NCI-H2227 treated with DMSO at 0.1 percent for 48 hours (cell line): ENCODE measurements at places on chromosomes 2 and 18.
A peak's percentile ranks its signal among the peaks of the same experiment; 100 is the strongest.

- DNase-seq, result no peak
Observed at GRCh38 chr2:160221391-160222276, 21.6 kb upstream of the ITGB6 start.

DNA sequence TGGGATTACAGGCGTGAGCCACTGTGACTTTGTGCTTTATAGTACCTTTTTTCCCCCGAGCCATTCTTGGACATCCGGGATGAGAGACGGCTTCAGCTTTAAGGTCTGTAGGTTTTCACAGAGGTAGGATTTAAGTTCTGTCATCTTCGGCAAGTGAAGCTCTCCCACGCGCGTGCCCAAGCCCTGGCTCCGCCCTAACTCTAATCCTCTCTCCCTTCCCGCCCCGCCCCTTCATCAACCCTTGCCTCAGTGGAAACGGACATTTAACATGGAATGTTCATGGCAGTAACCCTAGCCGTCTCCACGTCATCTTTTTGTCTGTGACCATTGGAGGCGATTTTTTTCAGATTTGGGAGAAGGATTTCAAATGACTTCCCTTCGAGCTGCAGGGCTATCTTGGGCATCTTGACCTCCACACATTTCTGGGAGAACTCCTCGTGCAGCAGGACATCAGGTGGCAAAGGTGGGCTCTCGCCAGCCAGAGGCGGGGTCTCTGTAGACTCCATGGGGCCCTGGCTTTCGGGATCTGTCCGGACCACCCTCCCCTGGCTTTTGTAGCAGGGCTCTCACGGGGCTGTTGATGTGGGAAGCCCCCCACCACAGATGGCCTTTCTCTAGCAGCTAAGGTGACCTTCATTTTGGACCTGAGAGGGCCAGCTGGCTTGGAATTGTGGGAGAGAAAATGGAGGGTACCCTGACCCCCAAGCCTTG lies 6.8 kb downstream of the COLEC11 start:
- no peak for DNase-seq

- no peak for DNase-seq
Observed at GRCh38 chr2:21096458-21096857, 27.3 kb upstream of the TDRD15 start.

DNA sequence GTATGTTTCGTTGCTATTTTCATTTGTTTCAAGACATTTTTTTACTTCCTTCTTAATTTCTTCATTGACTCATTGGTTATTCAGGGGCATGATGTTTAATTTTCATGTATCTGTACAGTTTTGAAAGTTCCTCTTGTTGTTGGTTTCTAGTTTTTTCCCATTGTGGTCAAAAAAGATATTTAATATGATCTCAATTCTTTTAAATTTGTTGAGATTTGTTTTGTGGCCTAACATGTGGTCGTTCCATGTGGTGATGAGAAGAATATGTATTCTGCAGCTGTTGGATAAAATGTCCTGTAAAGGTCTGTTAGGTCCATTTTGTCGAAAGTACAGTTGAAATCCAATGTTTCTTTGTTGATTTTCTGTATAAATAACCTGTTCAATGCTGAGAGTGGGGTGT lies 110.3 kb upstream of the MAP4K4 start:
- DNase-seq, result no peak

- DNase-seq, result no peak
Observed at GRCh38 chr18:62091487-62092120, 95.3 kb downstream of the PIGN start.

DNA sequence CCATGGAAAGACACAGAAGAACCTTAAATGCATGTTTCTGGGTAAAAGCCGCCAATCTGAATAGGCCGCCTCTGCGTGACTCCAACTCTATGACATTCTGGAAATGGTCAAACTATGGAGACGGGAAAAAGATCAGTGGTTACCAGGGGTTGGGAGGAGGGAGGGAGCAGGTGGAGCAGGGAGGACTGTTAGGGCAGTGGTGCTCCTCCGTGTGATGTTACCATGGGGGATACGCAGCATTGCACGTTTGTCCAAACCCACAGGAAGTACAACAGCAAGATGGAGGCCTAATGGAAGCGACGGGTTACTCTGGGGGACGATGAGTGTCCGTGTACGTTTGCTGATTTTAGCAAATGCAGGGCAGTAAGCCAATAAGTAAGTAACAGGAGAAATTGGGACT lies 17.2 kb downstream of the TMEM18 start:
- DNase-seq, result no peak

- no peak for DNase-seq
Observed at GRCh38 chr2:36287363-36288275, 68.0 kb upstream of the CRIM1 start.

DNA sequence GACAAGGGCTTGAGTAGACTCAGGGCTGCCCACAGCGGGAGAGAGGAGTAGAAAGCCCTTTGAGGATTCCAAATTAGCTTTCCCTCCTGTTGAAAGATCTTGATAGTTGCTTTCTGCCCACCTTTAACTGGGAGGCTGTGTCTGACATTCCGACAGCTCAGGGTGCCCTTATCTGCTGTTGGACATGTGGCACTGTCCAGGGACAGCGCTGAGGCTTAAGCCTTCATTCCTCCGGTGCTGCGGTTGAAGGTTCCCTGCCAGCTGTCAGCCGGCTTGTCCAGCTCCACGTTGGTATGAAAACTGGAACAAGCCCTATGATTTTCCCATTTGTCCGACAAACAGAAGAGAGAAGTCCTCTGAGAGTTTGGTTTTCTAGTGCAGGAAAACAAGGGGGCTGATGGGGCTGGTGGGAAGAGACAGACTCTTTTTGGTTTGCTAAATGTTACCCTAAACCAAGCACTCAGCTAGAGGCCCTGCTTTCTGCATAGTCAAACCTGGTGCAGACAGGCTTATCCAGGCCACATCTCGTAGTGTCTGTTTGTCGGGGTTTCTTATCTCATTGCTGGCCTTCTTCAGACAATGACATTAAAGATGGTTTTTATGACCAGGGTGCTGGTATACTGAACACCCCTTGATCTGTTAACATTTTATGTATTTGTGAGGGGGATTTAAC lies 24.5 kb downstream of the GREB1 start:
- no peak for DNase-seq

GRCh38 chr2:138187221-138187620 lies 222.9 kb downstream of the HNMT start:
- DNase-seq, result no peak

GRCh38 chr2:101545950-101546349 lies 71.0 kb upstream of the RFX8 start:
- DNase-seq, result no peak

GRCh38 chr18:35559867-35560266 lies 21.7 kb upstream of the GALNT1 start:
- DNase-seq, result no peak

GRCh38 chr2:100054426-100054825 lies 88.0 kb downstream of the AFF3 start:
- DNase-seq, result no peak

DNA sequence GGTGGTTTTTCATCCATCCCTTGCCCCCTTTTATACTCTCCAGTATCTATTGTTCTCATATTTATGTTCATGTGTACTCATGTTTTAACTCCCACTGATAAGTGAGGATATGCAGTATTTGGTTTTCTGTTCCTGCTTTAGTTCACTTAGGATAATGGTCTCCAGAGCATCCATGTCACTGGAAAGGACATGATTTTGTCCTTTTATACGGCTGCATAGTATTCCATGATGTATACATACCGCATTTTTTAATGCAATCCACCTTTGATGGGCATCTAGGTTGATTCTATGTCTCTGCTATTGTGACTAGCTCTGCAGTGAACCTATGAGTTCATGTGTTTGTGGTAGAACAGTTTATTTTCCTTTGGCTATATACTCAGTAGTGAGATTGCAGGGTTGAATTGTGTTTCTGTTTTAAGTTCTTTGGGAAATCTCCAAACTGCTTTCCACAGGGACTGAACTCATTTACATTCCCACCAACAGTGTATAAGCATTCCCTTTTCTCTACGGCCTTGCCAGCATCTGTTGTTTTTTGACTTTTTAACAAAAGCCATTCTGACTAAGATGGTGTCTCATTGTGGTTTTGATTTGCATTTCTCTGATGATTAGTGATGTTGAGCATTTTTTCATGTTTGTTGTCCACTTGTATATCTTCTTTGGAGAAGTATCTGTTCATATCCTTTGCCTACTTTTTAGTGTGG lies 420.2 kb downstream of the THSD7B start:
- no peak for DNase-seq

- DNase-seq, result peak; percentile 86
Observed at GRCh38 chr2:170997893-170998597, 69.0 kb downstream of the GORASP2 start.

- no peak for DNase-seq
Observed at GRCh38 chr2:234930397-234930796, 21.4 kb upstream of the SH3BP4 start.

GRCh38 chr18:35566019-35566418 lies 15.5 kb upstream of the GALNT1 start:
- DNase-seq, result no peak

GRCh38 chr2:46390036-46390435 lies 89.3 kb upstream of the TMEM247 start:
- no peak for DNase-seq

DNA sequence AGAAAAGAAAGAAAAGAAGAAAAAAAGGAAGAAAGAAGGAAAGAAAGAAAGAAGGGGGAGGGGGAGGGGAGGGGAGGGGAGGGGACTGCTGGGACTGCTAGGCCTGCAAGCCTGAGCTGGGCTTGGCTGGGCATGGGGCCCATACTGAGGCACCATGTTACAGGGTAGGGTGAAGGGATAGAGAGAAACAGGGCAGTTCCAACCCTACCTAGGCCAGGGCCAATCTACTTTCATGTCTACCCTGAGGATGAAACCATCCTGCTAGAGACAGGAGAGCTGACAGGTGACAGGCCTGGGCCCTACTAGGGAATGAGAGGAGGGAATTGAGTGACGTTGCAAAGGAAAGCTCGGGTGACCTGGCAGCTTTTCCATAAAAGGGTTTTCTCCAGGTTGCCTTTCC lies 41.7 kb downstream of the TEX44 start:
- DNase-seq, result no peak

- DNase-seq, result no peak
Observed at GRCh38 chr2:43233218-43234212, 7.1 kb upstream of the ZFP36L2 start.

DNA sequence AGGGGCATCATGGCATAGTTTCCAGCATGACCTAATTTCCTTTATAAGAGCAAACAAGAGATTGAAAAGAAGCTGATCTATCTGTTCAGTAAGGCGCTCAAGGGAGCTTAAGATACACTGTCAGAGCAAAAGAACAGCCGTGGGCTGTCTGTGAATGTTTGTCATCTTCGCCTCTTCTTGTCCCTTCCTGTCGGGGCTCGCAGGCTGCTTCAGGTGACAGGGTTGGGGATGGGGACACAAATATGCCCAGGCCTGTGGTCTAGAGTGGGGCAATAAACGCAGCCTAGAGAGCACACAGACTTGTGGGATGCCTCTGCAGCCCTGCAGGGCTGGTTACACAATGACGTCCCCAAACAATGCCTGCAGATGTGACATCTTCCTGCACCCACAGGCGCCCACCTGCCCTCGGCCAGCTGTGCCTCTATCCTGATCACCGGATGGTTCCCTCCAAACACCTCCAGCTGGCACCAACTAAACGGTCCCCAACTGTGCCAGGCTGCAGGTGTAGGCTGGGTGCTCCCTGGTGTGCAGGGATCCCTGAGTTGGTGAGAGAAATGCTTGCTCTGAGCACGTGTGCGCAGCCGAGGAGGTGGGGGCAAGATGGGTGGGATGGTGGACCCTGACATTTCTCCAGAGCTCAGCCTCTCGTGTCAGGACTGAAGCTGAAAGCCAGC lies 72.8 kb downstream of the EDAR start:
- no peak for DNase-seq

- no peak for DNase-seq
Observed at GRCh38 chr2:60260639-60261296, 292.7 kb downstream of the BCL11A start.

DNA sequence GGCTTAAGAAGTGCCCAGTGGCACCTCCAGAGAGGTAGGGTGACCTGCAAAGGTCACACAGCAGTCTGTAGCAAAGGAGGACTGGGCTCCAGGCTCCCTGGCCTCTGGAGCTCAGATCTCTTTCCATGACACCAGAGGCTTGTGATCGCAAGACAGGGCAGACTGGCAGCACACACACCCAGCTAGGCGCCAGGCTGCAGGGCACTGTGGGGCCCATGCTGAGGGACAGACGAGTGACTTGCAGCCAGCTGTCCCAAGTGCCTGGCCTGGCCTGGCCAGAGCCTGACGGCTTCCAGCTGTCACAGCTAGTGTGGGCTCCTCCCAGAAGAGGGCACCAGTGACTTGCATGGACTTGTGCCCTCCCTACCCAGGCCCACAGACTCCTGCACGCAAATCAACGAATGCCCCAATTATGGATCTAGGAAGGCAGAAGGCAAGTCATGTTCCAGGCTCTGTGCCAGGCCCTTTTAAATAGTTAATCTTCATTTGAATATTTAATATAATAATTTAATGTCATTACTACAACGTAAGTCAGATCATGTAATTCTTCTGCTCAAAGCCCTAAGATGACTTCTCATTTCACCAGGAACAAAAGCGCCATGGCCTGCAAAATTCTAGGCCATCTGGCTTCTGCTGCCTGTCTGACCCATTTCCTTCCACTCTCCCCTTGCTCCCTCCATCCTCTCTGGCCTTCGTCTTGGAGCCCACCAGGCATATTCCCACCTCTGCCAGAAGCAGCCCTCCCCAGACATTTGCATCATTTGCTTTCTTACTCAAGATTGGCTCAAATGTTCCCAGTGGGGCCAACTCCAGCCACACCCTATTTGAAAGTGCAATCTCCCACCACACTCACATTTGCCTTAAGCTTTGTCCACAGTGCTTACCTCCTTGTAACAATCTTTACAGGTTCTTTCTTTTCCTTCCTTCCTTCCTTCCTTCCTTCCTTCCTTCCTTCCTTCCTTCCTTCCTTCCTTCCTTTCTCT lies 3.7 kb upstream of the SPEG start:
- DNase-seq, result no peak

GRCh38 chr2:63544017-63544627 lies 44.2 kb downstream of the WDPCP start:
- no peak for DNase-seq

DNA sequence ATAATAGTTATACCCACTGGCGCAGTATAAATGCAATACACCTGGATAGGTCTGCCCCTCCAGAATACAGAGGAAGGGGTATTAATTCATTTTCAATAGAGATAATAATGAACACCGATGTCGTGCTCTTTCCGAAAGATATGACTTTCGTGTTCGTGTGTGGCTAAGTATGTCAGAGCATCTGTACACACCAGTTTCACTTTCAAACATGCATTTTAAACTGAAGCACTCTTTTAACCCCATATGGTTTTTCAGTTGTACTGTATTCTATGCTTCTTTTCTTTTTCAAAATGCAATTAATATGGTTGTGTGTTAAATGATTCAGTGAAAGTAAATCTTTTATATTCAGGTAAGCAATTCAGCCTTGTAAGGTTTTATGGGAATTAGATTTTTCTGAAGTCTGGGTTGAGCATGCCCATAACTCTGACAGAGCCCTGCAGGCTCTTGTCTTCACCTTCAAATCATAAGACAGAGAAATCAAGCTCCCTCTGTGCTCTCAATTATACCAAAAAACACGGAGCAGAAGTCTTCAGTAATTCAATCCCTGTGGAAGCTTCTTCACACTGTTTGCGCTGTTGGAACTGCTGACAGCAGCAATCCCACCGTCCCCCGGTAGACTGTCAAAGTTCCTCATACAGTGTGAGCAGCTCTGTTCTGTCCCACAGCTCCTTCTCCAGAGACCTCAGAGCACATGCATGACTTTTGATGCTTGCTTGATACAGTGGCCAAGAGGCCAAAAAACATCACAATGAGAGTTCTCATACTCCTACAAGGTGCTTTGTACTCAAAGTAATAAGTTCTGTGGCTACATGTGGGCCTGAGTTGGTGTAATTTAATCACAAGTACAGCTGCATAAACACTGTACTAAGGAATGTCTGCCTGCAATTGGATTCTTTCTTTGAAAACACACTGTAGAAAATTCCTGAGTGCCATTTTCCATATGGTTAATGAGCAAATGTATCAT lies 186.8 kb downstream of the ZNF521 start:
- DNase-seq, result no peak
